Activated effector memory CD4-positive, alpha-beta T cell treated with Interleukin-2 at 50 U/mL for 16 hours (primary cell): ENCODE measurements at places on chromosomes 12 and 14.

DNA sequence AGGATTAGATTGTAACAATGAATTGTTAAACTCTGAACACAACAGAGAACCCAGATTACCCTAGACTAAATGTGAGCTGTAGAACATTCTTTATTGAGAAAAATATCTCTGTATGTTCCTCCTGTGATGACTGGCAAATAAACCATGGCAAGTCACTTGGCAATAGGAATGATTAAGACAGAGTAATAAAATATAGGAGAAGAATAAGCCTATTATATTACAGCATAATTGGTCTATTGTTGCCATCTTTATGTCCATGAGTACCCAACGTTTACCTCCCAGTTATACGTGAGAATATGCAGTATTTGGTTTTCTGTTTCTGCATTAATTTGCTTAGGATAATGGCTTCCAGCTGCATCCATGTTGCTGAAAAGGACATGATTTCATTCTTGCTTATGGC, 211.2 kb upstream of the AVPR1A start:
- no peak for DNase-seq

DNA sequence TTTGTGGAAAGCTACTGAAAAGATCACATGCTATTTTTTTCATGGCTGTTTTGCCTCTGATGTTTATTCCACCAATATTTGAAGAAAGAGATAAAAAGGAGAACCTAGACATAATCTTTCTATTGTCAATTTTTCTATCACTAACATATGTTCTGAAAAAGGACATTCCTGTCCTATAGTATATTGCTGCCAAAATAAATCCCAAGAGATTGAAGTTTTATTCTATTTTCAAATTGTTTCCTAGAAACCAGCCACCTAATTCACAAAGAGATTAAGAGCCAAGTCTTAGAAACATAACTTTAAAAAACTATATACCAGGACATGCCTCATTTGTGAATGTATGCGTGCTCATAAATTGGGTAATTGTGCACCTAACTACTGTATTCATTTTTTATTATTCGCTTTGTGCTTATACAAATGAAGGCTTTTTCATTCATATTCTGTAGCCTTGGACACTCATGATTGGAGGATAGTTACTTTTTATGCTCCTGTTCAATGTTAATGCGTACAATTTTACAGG, 200.7 kb downstream of the FUT8 start:
- DNase-seq: no peak

GRCh38 chr12:31011746-31012566, 61.7 kb upstream of the DDX11 start:
- no peak for DNase-seq

- DNase-seq: no peak
Observed at GRCh38 chr12:131147894-131148293, 194.2 kb downstream of the ADGRD1 start.

- no peak for DNase-seq
Observed at GRCh38 chr12:107564946-107565345, 120.7 kb upstream of the PWP1 start.

GRCh38 chr14:64815257-64815656, 64.5 kb downstream of the SPTB start:
- DNase-seq: no peak

DNA sequence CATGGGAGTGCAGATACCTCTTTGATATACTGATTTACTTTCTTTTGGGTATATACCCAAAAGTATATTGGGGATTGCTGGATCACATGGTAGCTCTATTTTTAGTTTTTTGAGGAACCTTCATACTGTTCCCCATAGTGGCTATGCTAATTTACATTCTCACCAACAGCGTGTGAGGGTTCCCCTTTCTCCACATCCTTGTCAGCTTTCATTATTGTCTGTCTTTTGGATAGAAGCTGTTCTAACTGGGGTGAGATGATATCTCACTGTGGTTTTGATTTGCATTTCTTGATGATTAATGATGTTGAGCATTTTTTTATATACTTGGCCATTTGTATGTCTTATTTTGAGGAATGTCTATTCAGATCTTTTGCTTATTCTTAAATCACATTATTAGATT, 44.1 kb upstream of the JDP2 start:
- no peak for DNase-seq

- no peak for DNase-seq
Observed at GRCh38 chr14:29895591-29896083, 32.0 kb downstream of the PRKD1 start.

DNA sequence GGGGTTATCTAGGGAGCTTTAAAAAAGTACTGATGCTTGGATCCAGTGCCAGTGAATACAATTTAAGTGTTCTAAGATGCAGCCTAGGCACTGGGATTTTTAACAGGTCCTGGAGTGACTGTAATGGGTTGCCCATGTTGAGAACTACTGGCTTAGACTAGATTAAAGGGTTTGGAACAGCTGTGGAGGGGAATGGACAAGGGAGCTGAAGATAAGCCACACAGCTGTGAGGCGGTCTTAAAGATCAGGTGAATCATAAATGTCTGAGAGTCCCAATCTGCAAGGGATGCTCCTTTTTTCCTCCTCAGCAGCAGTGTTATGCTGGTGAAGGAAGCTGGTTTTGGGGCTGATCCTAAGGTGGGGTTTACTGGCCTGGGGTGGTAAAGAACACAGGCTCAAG, 35.5 kb upstream of the FRMD6 start:
- DNase-seq: no peak

- no peak for DNase-seq
Observed at GRCh38 chr12:18926188-18926587, 188.3 kb downstream of the CAPZA3 start.

DNA sequence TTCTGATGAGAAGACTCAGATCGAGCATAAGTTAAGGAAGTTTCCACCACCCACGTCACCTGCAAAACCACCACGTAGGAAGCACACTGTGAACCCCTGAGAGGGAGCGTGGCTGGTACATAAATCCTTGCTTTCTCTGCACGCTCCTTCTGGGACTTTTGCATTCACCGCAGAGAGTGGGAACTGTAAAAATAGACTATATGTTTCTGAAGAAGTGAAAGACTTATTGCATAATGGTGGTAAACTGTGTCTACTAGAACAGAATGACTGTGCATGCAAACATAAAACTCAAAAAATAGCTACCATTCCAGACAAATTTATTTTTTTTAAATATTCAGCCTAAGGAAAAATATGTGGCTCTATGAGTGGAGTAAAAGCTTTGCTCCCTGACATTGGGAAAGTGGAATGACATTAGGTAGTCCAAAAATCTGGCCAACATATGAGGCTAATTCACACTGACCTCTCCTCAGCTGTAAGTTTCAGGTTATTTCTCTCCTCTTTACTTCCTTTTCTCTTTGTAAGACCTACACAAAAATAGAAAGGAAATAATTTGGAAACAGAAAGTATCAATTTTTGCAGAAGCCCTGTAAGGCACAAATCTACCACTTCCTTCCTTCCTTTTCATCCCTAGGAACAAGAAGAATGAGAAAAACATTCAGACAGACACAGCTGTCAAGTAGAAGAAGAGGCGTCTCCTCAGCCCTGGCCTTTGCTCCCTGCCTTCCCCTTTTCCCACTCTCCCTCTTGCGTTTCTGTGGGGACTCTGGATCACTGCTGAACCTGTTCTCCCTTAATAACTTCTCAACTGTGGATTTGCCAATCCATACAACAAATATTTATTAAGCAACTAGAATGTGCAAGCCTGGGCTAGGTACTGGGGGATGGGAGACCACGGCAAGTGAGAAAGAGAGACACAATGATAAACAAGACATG, 264.3 kb upstream of the FOXN3 start:
- DNase-seq: no peak

- no peak for DNase-seq
Observed at GRCh38 chr12:12521888-12522287, 40.8 kb downstream of the DUSP16 start.

- DNase-seq: no peak
Observed at GRCh38 chr14:30005114-30005808, 77.6 kb upstream of the PRKD1 start.

DNA sequence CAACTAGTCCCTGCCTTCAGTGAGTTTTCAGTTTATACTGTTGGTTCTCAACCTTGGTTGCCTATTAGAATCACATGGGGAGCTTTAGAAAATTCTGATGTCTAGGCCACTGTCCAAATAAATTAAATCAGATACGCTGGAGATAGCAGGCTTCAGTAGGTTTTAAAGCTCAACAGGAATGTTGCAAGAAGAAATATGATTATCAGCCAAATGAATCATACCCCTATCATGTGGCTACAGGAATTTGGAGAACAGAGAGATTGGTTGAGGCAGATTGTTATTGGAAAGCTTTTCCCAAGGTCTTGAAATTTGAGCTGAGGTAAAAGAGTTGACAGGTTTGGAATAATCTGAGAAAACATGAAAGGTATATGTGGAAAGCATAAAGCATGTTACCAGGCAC, 125.3 kb downstream of the WIF1 start:
- no peak for DNase-seq

- DNase-seq: no peak
Observed at GRCh38 chr12:111759991-111760390, 6.7 kb upstream of the ALDH2 start.

GRCh38 chr12:96886998-96887677, 19.9 kb upstream of the NEDD1 start:
- no peak for DNase-seq

- no peak for DNase-seq
Observed at GRCh38 chr12:78562368-78563205, 302.0 kb upstream of the SYT1 start.

DNA sequence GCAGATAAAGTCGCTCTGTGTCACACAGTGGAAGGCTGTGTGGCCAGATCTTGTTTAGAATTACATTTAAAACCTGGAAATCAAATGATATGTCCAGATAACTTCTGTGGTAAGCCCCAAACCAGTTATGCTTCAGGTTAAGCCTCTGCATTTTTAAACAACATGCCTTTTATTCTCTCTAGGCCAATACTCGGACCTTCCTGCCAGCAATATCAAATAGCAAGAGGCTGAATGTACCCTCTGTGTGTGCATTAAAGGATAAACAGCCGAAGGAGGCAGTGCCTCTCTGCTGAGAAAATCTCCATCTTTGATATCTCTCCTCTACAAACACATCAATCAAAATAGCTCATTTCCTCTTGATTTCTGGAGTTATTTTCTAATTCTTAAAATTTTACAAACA, 67.1 kb upstream of the TMEM260 start:
- DNase-seq: no peak

GRCh38 chr12:112105891-112106290, 2.7 kb downstream of the NAA25 start:
- DNase-seq: no peak

GRCh38 chr14:54797556-54797955, 105.1 kb downstream of the GCH1 start:
- no peak for DNase-seq

GRCh38 chr14:77892381-77892871, 92.5 kb downstream of the ADCK1 start:
- DNase-seq: no peak

- DNase-seq: no peak
Observed at GRCh38 chr14:72882463-72882862, 11.4 kb downstream of the DPF3 start.

GRCh38 chr12:101581190-101581589, 13.6 kb upstream of the MYBPC1 start:
- DNase-seq: no peak

DNA sequence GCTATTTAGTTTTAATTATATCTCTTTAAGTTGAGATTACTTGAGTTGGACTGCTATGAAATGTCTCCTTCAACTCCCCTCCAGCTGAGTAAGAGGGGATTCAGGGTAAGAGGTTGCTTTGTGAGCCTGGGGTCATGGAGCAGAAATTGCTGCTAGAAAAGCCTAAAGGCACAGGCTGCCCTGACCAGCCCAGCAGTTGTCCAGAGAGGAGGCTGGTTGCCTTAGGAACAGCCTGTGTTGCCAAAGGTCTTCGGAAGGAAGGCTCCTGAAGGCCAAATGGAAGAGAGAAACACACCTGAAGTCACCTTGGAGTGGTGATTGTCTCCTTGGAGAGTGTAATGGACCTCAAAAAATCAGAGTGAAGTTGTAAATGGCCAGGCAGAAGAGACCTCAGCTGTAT, 235.5 kb upstream of the PDE3A start:
- DNase-seq: no peak

DNA sequence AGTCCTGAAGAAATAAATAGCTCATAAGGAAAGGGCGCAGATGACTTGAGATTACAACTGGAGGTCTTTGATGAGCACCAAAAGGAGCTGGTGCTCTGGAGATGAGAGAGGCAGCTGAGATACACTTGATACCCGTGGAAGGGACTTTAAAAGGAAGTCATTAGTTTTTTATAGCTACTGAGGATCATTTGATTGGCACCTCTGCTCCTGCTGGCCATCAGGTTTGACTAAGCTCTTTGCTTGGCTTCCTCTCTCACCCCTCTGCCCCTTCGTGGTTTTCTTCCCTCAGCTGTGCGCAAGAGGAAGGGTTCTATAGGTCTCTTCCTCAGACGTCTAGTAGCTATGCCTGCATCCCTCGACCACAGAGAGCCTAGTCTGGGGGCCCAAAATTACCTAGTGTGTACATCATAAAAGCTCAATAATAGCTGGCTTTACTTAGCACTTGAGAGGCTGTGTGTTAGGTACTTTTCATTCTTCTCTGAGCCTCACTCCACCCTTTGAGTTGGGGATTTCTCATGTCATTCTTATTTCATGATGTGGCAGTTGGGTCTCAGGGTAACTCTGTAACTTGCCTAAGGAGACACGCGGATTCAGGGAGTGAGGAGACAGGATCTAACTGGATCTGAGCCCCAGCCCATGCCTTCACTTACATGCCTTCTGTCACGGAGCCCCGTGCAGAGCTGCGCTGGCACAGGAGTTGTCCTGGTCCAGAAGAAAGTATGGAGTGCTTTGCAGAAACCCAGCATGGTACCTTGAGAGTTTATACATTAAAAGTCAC, 68.4 kb upstream of the ASPG start:
- DNase-seq: no peak

DNA sequence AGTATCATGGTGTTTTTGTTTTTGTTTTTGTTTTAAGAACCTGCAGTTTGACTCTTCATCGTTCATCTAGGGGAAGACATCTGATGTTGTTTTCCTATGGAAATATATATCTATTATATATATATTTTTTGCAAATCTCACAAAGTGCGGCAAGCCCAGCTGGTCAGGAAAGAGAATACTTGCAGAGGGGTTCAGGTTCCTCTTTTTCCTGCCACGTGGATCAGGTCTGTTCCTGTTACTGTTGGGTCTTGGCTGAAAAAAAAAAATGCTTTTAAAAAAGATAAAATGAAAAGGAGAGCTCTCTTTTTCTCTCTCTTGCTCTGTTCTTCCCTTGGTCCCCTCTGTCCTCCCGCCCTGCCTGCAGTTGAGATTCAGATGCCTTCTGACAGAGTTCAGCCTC, 179.4 kb upstream of the BCL2L14 start:
- DNase-seq: no peak

- no peak for DNase-seq
Observed at GRCh38 chr12:94507455-94507854, 47.8 kb upstream of the CEP83 start.

GRCh38 chr14:101593411-101594238, 32.3 kb downstream of the DIO3 start:
- no peak for DNase-seq

DNA sequence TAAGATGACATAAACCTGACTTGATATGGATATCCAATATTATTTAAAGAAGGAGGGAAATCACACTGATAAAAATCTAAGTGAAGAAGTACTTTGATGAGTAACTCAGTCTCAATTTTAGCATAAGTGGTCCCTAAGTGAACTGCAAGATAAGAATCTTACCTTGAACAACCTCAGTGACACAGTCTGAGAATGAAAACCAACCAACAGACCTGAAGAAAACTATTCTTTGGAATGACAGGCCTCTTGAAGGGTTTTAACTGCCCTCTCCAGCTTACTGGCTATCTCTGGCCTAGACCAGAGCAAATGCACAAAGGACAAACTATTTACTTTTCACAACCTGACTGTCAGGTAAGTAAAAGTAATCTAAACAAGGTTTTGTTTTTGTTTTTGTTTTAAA, 44.7 kb downstream of the CPM start:
- DNase-seq: no peak
